Fibroblast of mammary gland (primary cell): ENCODE measurements at places on chromosomes 4 and X.

DNA sequence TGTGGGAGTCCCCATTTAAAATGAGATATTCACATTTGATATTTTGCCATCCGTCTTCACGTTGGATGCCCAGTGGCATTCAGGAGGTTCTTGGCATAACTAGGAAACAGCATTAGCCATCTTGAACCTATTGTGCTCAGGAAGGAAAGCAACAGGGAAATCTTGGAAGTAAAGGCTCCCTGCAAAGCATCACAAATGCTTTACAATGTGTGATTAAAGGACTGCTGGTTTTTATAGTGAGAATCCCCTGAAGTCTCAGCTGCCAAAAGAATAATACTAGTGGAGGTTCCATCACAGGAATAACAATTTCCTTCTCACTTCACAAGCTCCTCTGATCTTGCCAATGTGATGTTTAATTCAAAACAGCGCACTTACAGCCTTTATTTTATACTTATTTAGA lies 49.7 kb upstream of the NPNT start:
- no peak for DNase-seq

DNA sequence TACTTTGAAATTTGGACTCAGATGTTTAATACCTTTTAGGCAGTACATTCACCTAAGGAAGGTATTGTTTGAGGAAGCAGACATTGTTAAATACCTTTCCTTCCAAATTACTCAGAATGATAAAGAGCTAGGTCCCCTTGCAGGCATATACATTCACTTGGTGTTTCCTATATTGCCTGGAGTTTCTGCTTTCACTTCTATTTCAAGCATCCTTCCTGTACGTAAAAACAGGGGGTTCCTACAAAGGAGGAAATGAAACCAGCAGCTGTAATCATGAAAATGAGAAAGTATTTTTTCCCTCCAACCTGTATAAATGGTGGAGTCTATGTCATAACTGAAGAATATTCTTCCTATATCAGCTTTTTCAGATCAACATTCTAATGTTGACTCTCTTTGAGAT lies 90.4 kb upstream of the RASGEF1B start:
- DNase-seq, result no peak

DNA sequence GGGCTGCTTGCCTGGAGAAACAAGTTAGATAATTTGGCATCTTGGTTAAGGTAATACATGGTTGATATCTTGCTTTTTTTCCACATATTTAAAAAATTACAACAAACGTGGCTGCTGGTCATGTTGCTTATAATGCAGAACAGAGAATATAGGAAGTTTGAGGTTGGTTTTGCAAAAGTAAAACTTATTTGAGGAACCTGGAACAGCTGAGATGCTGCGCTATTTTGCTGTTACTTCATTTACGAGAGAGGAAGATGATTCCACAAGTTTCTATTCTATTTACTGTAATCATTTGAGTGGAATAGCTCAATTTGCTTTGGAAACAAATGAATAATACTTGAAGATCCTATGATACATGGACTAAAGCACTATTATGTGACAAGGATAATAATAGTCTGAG lies 118.9 kb downstream of the TMA16 start:
- no peak for DNase-seq

GRCh38 chr4:140102421-140102820 lies 51.6 kb downstream of the MAML3 start:
- DNase-seq, result peak; percentile 59

- DNase-seq, result peak; percentile 28
Measured at GRCh38 chr4:77911091-77911490, 48.5 kb downstream of the MRPL1 start.

DNA sequence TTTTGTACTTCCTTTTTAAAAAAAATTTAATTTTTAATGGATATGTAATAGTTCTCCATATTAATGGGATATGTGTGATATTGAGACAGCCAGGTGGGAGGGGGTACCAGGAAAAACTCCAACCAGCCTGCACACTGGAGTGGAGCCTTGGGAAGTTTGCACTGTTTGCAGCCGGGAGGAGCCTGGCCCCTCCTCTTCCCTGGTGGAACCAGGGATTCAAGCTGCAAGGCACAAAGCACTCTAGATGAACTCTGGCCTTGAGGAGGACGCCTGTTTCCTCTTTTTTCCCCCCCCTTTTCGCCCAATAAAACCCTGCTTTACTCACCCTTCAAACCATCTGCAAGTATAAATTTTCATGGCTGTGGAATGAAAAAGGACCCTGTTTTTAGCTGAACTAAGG lies 48.2 kb upstream of the GC start:
- no peak for DNase-seq

GRCh38 chr4:145278341-145279121 lies 98.1 kb upstream of the OTUD4 start:
- DNase-seq, result peak; percentile 80

DNA sequence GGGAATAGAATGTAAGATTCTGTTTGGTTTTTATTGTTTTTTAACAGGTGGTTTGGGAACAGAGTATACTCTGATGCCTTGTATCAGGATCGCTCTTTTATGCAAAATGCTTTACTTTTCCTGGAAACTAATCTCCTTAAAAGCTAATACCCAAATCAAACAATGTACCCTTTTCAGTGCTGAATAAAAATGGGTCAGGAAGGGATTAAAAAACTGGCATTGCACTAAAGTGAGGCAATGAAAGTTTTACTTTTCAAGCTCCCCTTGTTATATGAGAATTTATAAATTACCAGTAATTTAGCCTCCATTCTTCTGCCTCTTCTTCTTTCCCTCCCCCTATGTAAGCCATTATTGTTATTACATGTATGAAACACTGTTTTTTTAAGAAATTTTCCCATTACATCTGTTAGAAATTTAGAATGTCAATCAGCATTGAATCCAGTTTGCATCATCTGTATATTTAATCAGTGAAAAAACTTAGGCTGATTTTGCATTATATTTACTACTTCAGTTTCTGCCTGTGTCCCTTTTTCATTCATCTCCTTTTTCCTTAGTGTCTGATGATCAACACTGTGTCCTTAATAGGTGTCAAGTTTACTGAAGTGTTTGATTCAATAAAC lies 89.7 kb upstream of the NPNT start:
- DNase-seq, result no peak

DNA sequence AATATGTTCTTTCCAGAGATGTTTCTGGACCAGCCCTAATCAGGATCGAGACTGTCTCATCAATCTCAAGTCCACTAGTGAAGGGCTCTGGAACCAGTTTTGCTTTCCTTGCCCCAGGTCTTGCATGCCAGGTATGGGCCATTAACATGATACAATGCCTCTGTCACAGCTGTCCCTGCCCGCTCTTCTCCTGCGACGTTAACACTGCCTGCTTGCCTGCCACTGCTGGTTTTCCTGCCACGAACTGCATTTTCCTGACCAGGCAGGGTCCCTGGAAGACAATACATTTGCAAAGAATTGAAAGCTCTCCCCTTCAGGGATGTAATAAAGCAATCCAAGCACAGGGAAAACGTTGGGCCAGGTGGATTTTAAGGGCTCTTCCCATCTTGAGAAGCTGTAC lies 200.3 kb downstream of the MID1 start:
- DNase-seq, result no peak

- peak; percentile 35 for DNase-seq
Measured at GRCh38 chr4:101348995-101349800, 1.9 kb upstream of the PPP3CA start.

GRCh38 chr4:112321776-112322684 lies 24.9 kb downstream of the ALPK1 start:
- DNase-seq, result peak; percentile 68

DNA sequence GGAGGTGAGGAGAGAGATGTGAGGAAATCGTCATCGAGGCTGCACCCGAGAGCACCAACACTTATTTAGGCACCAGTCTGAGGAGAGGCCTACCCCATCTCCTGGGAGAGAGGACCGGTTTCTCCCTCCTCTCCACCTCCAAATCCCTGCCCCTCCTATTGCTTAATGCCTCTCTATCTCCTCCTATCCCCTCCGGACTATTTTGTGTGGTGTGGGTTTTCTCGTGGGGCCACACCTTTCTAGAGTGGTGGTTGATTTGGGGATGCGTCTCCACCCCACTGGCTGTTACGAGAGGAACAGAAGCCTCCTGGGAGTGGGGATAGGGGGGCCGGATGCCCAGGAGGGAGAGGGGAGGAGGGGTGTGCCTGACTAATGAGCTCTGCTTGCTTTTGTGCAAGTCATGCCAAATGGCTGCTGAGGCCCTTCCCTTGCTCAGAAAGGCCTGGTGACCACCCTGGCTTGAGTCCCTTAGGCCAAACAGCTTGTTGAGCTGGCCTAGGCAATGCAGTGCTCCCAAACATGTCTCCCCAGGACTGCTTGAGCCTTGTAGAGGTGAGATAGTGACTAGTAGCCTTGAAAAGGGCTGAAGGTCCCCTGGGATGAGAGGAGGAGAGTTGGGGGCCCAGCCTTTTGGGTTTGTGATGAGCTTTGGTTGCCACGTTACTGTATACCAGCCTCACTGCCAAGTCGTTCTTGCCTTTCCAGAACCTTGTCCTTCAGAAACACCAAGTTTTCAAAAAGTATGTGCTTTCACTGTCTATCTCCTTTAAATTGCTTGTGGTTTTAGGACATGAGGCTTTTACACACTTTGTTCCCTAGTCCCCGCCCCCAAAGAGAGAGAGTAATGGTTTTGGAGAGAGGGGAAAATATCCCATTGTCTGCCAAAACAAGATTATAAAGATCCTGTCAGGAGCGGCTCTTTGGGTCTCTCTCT lies 1.2 kb downstream of the MSN start:
- DNase-seq, result peak; percentile 81

GRCh38 chrX:65671966-65672365 lies 4.5 kb downstream of the MSN start:
- DNase-seq, result no peak

- no peak for DNase-seq
Measured at GRCh38 chrX:31074522-31074921, 2.7 kb upstream of the FTHL17 start.

DNA sequence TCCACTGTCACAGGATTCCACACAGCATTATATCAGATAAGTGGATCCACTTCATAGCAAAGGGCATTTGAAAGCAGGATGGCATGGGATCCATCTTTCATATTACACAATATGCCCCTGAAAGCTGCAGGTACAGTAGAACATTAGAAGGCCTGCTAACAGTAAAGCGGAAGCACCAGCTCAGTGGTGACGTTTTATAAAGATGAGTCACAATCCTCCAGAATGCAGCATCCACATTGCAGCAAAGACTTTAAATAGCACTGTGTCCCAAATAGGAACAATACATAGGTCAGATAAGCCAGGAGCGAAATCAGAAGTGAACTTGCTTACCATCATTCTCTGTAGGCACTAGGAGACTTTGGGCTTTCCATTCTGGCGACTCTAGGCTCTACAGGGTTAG lies 609.5 kb upstream of the FAT1 start:
- DNase-seq, result no peak

- no peak for DNase-seq
Measured at GRCh38 chrX:150100261-150100660, 162.0 kb upstream of the EOLA2 start.

DNA sequence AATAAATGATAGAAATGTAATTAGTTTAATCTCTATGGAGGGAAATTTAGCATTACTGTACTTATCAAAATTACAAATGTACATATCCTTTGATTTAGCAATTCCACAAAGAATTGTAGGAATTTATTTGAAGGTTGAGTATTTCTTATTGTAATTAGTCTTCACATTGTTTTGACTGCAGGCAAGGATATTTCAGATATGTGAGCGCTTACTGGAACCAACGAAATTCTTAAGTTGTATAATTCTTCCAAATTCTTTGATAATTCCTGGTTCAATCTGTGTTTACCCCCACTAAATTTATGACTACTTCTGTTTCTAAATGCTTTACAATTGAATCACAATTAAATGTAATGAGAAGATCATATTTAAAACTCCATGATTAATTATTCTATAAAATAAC lies 26.9 kb upstream of the WWC2 start:
- DNase-seq, result no peak

GRCh38 chrX:15242899-15243555 lies 26.9 kb downstream of the ASB9 start:
- DNase-seq, result peak; percentile 57

- no peak for DNase-seq
Measured at GRCh38 chr4:172232966-172233365, 419.8 kb downstream of the GALNTL6 start.

DNA sequence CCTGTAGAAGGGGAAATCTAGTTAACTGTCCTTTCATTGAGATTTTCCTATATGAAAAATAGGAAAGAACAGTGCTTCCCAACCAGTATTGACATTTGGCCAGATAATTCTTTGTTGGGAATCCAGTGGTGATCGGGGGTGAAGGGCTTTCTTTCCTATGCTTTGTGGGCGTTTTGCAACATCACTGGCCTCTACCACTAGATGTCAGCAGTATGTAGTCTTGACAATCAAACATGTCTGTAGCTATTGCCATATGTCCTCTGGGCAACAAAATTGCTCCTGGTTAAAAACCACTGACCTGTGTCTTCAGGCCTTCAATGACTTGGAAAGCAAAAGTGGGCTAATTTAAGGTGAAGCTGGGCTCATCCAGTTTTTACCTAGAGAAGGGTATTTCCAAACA lies 658.5 kb downstream of the DACH2 start:
- DNase-seq, result peak; percentile 1

GRCh38 chr4:108336076-108336475 lies 167.3 kb upstream of the LEF1 start:
- DNase-seq, result peak; percentile 20

GRCh38 chr4:128516301-128516969 lies 228.8 kb upstream of the PGRMC2 start:
- DNase-seq, result peak; percentile 90

GRCh38 chr4:153611679-153612078 lies 72.4 kb upstream of the TLR2 start:
- peak; percentile 32 for DNase-seq

DNA sequence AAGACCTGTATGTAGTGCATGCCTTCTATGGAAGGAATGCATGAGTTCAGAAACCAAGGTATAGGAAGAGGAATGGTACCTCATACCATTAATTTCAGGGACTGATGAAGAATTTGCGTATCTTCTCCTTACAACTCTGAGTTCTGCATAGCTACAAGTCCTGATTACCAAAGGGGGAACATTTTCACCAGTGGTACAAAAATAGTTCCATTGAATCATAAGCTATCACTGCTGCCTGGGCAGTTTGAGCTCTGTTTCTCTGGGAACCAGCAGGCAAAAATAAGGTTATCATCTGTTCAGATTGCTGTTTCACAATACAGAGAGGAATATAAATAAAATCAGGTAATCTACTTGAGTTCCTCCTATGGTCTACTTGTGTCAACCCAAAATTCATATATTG lies 77.9 kb upstream of the GNPDA2 start:
- DNase-seq, result no peak

- DNase-seq, result no peak
Measured at GRCh38 chrX:115251458-115252233, 17.8 kb upstream of the LRCH2 start.

DNA sequence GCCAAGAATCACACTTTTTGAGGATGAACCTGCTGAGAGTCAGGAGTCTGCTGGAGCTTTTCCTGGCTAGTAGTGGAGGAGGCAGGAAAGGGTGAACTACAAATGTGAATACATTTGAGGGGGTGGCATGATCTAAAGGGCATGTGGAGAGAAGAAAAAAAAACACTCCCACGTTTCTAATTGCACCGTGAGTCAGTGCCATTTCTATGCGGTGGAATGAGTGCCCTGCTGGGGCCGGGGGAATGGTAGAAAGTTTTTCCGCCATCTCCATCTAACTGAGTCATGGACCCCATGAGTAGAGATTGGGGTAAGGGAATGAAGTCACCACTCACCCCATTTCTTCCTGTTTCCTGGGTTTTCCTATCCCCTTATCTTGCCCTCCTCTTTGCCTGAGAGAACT lies 19.8 kb downstream of the BEX3 start:
- DNase-seq, result peak; percentile 75

- DNase-seq, result peak; percentile 35
Measured at GRCh38 chr4:153538487-153539357, 72.6 kb downstream of the TMEM131L start.
